NCI-H2227 treated with DMSO at 0.1 percent for 48 hours (cell line): ENCODE measurements at places on chromosomes 1 and 21.

- no peak for DNase-seq
Measured at GRCh38 chr1:36133484-36133883, 8.5 kb upstream of the COL8A2 start.

- no peak for DNase-seq
Measured at GRCh38 chr1:150708595-150708994, 11.6 kb upstream of the GOLPH3L start.

DNA sequence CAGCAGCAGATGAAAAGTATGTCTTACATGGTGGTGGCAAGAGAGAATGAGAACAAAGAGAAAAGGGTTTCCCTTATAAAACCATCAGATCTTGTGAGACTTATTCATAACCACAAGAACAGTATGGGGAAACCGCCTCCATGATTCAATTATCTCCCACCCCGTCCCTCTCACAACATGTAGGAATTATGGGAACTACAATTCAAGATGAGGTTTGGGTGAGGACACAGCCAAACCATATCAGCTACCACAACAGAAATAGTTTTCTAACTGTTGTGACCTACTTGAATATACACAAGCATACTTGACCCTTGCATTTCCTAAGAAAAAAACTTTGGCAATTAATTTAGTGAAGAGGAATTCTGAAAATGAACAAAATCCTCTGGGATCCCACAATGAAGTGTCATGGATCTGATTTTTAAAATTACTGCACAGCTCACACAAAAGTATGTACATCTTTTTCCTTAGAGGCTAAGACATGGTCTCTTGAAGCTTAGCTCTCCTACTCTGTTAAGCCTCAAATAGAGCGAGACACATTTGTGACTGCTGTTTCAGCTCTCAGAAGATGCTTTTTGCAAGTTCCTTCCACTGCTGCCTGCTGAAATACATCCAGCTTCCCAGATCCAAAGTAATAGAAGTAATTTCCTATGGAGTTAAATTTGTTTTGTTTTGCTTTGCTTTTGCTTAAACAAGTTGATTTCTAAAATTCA, 265.8 kb downstream of the DPYD start:
- DNase-seq: no peak

DNA sequence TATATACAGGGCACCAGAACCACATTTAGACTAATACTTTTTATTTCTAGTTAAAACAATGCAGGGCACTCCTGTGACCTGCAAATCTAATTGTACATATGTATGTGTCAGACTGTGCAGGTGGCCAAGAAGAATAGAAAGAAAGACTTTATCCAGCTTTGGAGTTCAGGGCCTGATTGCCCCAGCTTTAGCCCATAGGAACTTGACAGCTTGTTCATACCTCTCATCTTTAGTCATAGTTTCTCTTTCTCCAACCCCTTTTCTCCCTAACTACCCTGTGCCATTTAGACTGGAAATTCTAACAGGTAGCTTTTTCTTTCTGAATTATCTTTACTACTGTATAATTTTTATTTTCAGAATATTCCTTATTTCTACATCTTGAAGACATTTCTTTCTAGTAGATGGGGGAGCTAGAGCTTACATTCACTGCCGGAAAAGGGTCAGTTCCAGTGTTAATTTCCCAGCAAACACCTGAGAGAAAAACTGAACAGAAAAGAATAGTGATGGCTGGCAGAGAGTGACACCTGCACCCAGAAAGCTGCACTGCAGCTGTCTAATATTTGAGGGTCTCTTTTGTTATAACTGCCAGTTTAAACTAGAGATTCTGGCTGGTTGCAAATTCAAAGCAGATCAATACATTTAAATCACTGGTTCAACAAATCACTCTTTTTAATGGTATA, 8.4 kb downstream of the YBX1 start:
- DNase-seq: no peak

GRCh38 chr1:203373991-203374390, 23.1 kb upstream of the FMOD start:
- DNase-seq: no peak

DNA sequence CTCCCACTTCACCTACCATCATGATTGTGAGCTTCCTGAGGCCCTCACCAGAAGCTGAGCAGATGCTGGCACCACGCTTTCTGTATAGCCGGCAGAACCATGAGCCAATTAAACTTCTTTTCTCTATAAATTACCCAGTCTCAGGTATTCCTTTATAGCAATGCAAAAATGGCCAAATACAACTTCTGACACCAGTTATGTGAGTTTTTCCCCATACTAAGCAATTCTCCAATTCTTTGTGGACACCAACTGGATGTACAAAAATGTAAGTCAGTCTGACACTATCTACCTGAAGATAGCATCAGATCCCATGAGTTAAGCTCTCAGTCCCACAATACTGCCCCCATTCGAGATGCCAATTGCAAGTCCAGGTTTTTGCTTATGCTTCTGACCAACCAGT, 65.4 kb upstream of the PPIH start:
- no peak for DNase-seq

GRCh38 chr1:36625253-36625934, 142.7 kb upstream of the CSF3R start:
- DNase-seq: no peak

DNA sequence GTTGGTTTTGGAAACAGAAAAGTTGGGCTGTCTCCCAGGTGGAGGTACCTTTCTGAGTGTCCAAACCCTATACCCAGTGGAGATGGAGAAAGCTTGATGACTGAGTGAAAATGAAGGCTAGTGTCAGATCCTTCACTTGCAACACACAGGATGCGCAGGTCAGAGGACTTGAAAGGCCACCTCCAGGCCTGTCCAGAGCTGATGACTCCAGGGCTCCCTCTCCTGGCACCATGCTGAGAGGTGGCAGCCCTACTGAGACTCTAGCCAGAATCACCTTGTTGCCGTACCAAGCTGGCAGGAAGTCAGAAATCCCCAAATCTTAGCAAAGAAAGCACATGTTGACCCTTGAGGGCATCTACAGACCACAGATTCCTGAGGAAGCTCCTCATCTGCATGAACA, 16.4 kb downstream of the KNCN start:
- DNase-seq: no peak
